ENCODE measurements at places on chromosomes 16 and 17.

GRCh38 chr16:46715769-46716305 lies 26.4 kb downstream of the ORC6 start:
- DNase-seq: no peak

DNA sequence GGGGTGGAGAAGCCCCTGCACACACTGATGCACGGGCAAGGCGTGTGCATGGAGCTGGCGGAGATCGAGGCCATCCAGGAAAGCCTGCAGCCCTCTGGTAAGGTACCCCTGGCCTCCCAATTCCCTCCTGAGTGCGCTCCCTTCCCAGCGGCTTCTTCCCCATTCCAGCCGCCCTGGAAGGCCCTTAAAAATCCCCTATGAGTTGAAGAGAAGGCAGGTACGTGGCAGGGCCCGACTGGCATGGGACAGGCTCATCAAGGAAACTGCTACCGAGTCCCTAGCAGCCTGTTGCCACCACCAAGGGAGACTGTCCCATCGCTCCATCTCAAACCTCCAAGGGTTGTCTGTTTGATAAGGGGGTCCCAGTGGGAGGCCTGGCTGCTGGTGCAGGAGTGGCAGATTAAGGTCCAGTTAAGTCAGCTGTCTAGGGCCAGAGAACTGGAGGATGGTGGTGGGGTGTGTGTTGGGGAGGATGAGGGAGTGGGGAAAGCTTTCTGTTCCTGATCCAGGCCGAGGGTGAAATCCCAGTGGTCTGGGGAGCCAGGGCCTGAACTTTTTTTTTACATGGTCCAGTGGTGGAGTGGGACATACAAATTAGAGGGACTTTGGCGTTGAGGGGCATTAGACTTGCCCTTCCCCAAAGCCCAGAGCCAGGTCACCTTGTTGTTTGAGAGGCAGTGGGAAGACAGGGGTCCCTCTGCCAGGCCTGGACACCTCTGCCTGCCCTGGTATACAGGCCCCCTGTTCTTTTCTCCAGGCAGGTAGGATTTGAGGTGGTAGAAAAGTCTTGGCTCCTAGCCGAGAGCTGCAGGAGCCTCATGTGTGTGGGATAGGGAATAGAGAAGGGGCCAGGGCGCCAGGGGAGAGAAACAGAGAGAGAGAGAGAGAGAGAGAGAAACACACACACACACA lies 994 bp downstream of the IGFBP4 start:
- peak; percentile 59 for DNase-seq

DNA sequence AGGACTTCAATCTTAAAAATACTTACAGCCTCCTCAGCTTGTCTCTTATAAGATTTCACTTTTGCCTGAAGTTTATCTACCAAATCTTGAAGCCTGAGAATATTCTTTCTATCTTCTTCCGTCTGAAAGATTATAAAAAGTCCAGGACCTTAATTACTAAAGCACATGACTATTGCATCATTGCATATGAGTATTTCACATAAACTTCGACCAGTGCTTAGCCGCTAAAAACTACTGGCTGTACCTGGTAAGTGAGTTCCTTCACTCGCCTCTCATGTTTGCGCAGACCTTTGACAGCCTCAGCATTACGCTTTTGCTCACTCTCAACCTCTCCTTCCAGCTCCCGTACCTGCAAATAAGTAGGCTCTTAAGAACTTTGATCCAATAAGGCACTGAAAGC lies 4.7 kb upstream of the MYH1 start:
- no peak for DNase-seq

- DNase-seq: peak; percentile 60
Observed at GRCh38 chr16:2473999-2474876, 689 bp upstream of the TBC1D24 start.

DNA sequence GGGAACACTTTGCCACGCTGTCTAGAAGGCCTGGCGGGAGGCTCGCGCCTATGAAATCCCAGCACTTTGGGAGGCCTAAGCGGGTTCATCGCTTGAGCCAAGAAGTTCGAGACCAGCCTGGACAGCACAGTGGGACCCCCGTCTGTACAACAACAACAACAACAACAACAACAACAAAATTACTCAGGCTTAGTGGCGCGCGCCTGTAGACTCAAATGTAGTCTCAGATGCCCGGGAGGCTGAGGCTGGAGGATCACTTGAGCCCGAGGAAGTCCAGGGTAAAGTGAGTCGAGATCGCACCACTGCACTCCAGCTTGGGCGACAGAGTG lies 297 bp upstream of the SLFN13 start:
- DNase-seq: no peak

DNA sequence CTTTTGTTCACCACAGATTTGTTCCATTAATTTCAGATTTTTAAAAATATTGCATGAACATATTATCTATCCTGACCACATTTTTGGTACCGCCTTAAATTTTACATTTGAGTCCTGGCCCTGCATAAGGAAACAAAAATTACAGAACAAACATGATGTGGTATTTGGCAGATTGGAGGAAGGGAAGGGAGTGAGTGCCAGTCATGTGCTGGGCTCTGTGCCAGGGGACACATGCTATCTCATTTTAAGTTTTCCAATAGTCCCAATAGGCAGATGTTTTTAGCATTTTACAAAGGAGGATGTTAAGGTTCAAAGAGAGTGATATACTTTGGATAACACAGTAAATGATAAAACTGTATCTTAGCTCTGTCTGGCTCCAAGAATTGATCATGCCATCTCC lies 185.1 kb downstream of the CDK5R1 start:
- DNase-seq: no peak

Measured in T47D (cell line).